ENCODE measurements at places on chromosomes 5 and 9.
A peak's percentile ranks its signal among the peaks of the same experiment; 100 is the strongest.

DNA sequence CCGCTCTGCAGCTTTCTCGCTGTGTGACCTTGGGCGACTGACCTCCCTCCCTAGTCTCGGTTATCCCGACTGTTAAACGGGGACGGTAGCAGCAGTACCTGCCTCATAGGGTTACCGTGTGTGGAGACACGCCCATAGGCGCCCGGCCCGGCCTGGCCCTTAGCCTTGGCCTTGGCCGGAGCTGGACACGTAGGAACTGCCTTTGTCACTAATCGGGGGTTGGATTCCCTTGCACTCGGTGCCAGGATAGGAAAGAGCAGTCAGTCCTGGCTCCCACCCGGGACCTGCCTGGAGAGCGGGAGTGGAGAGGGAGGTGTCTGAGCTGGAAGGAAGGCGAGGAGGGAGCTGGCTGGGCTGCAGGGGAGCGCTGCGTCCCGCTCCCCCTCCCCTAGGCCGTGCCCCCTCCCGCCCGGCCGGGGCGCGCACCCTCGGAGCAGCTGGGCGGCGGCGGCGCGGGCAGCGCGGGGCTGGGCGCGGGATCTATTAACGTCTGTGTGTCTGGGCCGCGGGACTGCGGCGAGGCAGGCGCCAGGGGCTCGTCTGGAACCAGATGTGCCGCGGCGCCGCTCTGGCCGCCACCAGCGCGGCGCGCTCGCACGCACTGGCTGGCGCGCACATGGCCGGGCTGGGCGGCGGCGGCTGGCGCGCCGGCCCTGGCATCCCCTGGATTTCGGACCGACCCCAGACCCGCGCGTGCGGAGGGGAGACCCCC is 31.7 kb downstream of the PRRX2 start:
- DNase-seq: peak; percentile 78

GRCh38 chr5:134088994-134089560 is 25.4 kb upstream of the TCF7 start:
- peak; percentile 75 for DNase-seq

- no peak for DNase-seq
Observed at GRCh38 chr5:158369241-158369640, 510.3 kb upstream of the CLINT1 start.

GRCh38 chr9:128899566-128900322 is 17.8 kb downstream of the LRRC8A start:
- no peak for DNase-seq

DNA sequence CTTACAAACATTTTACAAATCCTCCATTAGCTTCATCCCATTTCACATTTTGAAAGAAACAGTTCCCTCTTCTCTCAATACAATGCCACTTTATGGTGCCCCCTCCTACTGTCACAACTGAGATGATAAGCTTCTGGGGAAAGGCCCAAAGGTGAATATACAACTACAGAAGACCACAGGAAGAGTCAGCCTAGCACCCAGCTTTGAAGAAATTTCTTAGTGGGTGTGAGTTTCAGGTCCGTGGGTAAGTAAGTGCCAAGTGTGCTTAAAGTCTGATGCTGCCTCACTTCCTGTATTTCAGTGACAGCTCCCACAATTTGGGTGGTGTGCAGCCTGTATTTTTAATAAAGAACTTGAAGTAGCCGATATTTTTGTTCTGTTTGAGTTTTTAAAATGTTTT is 68.1 kb downstream of the ARHGEF28 start:
- no peak for DNase-seq

DNA sequence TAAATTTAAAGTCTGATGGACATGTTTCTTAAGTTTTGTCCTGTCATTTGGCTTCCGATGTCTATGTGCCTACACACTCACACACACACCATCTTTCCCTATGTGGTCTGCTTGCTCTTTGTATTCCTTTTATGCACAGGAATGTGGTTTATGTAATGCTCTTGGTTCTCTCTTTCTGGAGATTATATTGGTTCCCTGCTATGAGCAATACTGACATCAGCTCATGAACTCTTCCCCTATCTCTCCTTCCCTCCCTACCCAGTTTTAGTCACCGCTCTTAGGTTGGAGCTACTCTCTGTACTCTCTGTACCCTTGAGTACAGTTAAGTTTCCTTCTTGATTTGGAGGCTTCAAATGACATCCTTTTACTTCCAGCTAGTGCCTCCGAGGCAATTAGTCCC is 77.9 kb upstream of the MVB12B start:
- DNase-seq: no peak

DNA sequence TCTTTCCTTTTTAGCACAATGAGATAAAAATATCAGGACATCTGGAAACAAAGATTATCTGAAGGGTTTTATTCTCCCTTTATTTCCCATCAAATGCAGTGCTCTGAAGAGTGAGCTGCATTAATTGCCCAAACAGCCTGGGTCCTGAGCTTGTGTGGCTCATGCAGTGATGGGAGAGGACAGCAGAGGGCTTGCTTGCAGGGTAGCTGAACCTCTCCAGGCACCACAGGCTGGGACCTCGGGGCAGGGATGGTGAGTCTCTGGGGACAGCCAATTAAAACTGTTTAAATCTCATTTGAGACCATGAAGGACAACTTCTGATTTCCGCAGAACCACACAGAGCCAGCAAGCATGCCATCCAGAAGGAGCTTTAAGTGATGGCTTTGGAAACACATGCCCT is 71.2 kb downstream of the PLAC8L1 start:
- DNase-seq: no peak

- DNase-seq: no peak
Observed at GRCh38 chr5:87850843-87851242, 417.8 kb downstream of the TMEM161B start.

DNA sequence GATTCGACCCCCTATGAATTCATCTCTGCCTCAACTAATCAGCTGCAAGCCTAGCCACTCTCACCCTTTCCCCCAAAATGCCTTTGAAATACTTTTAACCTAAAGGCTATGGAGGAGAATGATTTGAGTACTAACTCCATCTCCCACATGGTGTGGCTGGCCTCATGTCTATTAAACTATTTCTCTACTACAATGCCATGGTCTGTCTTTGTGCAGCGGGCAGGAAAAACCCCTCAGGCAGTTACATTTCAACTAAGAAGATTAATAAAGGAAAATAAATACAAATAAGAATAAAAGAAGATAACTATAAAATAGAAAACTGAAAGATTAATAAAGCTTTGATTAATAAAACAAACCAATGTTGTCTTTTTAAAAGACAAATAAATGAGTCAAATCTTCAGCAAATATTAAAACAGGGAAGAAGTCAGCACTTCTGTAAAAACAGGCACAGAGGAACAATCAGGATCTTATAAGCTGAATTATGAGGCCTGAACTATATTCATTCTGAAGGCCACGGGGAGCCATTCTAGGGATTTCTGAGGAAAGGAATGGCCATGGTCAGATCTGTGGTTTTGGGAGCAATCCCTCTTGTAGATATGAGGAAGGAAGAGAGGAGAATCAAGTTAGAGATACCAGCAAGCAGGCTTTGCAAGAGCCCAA is 116.1 kb upstream of the SLC12A2 start:
- no peak for DNase-seq

- no peak for DNase-seq
Observed at GRCh38 chr5:151697452-151697851, 10.7 kb upstream of the SPARC start.

GRCh38 chr5:139605887-139606286 is 42.3 kb upstream of the CXXC5 start:
- DNase-seq: no peak

DNA sequence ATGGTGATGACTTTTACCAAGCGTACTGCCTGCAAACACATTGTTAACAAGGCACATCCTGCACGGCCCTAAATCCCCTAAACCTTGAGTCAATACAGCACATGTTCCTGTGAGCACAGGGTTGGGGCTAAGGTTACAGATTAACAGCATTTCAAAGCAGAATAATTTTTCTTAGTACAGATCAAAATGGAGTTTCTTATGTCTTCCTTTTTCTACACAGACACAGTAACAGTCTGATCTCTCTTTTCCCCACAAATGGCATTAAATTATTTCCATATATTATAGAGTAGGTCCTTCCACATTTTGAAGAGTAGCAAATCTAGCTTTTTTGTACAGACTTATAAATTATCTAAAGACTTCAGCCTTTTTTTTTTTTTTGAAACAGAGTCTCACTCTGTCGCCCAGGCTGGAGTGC is 1.6 kb upstream of the TMEM141 start:
- DNase-seq: no peak

- peak; percentile 42 for DNase-seq
Observed at GRCh38 chr5:54390015-54390414, 65.5 kb upstream of the HSPB3 start.

DNA sequence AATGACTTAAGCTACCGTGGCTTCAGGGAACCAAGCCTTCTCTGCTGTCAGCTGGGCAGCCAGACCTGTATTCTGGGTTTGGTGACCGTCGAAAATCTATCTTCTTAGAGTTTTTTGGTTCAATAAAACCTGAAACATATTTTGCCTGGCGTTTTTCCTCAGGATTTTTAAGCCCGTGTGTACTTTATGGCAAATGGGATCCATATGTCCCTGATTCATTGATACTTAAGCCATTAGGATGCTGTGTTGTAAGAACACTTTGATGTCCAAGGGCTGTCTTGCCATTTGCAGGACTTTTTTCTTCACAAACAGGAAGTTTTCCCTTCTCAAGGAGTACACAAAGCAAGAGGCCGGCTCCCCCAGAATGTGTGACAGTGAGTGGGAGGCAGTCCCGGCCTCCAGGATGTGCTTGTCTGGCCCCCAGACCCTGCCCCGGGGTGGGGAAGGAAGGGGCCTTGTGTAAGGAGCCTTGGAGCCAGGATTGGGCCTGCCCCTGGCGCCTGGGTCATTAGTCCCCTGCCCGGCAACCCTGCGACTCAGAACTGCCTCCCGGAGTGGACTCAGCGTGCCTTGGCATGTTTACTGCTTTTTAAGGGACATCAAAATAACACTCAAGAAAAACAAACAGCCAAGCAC is 83.4 kb upstream of the SMIM23 start:
- DNase-seq: peak; percentile 46

DNA sequence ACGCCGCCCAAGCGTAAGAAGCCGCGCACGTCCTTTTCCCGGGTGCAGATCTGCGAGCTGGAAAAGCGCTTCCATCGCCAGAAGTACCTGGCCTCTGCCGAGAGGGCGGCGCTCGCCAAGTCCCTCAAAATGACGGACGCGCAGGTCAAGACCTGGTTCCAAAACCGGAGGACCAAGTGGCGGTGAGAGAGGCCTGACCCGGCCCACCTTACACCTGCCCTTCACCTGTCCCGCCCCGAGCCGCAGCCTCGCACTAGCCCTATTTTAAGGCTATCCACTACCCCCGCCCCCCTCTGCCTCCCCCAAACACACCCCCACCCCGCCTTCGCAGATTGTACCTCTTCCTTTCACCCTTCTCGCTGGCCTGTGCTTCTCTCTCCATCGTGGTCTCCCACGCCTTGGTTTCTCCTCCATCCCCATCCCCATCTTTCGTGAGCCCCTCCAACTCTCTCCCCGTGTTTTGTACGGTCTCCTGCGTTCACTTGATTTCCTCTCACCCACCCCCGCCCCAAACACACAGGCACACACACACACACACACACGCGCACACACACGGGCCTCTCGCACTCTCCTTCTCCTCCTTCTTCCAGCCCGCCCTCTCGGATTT is 1.3 kb downstream of the TLX3 start:
- no peak for DNase-seq

DNA sequence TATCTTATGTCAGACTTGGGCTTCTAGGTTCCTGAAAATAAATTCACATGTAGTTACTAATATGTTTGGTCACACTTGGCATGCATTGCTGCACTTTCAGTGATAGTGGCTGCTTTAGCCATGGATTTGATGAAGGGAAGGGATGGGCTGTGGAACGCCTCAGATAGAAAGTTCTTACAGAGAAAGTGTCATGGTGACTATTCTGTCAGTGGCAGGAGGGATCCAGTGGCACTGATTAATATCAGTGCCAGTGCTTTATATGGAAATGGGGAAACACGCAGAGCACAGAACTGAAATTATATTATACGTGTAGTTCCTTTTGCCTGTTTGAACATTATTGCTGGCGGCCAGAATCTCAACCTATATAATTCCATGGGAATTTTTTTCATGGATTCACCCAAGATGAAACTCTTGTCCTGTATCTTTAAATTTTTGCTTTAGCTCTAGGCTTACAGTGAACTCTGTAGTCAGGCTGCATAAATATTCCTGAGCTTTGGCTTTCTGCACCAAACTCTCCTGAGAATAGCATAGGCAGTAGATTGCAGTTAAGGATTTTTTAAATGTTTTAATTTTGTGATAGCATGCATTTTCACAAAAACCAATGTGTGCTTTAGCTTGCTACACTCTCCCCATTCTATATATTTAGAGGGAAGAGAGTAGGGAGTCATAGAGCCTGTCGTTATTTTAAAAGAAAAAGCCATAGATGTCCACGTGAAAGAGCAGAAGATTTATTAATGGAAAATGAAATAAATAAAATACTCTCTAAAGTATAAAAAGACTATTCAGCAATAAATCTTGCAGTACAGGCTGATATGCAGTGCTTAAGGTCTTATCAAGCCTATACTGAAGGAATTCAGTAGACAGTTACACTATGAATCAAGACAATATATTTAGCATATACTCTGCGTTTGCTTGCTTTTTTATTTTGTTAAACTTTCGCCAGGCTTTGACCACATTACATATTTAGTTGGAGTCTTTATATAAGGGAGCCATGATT is 98.7 kb downstream of the EDIL3 start:
- no peak for DNase-seq
